Right ventricle myocardium superior (tissue), 1 donor: ENCODE measurements at places on chromosomes 4 and X.

GRCh38 chr4:850323-850945, 24.5 kb upstream of the CPLX1 start:
- DNase-seq: peak; percentile 17

GRCh38 chr4:181525634-181526033, 717.6 kb upstream of the TENM3 start:
- DNase-seq: no peak

- DNase-seq: peak; percentile 38
Observed at GRCh38 chr4:22237155-22237751, 278.6 kb downstream of the ADGRA3 start.

DNA sequence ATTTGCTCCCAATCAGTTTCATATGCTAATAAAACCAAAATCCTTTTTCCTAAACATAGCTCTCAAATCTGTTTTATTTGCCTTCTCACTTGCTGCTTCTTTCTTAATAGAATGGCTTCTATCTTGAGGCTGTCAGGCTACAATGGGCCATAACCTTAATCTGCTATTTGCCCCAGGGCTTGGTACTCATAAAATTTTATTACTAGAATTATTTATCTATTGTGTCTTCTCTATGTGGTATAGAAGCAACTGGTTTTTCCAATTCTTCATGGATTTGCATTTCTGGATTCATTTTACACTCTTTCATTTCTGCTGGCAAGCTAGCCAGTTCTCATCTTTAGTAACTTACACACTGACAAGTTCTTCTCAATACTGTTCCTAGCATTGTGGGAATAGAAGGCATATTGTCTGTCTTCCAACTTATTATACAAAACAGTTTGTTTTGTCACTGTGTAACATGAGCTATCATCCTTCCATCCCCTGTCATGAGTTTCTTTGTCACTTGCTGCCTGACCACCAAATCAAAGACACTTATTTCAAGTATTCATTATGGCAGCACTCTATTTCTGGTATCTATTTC, 96.6 kb upstream of the KCNIP4 start:
- DNase-seq: no peak

DNA sequence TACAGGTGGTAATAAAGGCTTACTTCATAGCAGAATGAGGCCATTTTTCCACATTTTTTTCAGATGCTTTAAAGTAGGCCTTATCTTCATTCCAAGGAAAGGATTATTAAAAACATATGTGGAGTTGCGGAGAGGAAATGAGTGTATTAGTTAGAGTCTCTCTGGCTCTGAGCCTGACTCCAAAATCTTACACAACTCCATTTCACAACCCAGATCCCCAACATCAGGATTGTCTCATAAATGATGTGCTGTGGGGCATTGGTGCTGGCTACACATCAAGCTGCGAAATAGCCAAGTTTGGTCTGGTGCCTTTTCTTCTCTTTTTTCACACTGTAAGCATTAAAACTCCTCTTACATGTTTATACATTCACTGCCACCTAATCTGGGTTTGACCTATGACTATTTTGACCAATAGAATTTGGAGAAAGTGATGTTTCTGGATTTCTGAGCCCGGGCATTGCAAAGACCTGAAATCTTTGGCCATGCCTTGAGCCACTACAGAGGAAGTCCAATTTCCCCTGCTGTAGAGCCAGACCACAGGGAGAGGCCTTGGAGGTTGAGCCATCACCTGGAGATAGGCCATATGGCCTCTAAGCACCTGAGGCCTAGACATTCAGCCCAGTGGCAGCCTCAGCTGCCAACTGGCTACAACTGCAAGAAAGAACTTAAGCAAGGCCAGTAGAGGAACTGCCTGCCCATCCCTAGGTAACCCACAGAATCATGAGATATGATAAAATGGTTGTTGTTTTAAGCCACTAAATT, 16.7 kb upstream of the SOD3 start:
- DNase-seq: peak; percentile 50
